ENCODE measurements at places on chromosomes 2 and 18.

GRCh38 chr2:176454893-176455815 lies 185.9 kb downstream of the MTX2 start:
- DNase-seq: peak; percentile 85

DNA sequence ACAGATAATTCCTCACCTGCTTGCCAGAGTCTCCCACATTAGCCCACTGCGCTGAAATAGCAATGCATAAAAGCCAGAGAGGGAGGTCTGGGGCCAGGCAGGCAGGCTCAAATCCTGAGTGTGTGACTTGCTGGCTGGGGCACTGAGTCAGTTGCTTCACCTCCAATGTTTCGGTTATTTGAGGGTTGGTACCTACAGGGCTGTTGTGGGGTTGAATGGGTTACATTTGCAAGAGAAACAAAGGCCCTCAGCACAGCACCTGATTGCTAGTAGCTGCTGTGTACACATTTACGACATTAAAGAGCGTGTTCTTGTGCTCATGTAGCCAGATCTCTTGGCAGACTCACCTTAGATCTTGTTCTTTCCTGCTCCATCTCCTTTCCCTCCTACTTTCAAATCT lies 34.1 kb upstream of the FAM110C start:
- DNase-seq: no peak

DNA sequence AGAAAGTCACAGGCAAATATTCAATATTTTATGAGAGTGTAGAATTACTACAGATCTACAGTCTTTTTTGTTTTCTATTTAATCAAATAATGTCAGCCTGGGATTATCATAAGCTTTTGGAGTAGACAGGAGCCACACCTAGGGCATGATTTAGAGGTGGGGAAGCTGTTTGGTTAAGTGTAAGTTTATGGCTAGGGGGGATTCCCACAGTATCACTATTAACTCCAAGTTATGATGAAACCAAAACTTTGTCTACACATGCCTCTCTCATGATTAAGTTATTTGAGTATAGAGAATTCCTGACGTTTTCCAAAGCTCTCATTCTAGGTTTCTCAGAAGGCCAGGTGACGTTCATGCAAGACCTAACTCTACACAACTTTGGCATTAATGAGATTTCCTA lies 2.1 kb downstream of the SERPINB10 start:
- DNase-seq: no peak

DNA sequence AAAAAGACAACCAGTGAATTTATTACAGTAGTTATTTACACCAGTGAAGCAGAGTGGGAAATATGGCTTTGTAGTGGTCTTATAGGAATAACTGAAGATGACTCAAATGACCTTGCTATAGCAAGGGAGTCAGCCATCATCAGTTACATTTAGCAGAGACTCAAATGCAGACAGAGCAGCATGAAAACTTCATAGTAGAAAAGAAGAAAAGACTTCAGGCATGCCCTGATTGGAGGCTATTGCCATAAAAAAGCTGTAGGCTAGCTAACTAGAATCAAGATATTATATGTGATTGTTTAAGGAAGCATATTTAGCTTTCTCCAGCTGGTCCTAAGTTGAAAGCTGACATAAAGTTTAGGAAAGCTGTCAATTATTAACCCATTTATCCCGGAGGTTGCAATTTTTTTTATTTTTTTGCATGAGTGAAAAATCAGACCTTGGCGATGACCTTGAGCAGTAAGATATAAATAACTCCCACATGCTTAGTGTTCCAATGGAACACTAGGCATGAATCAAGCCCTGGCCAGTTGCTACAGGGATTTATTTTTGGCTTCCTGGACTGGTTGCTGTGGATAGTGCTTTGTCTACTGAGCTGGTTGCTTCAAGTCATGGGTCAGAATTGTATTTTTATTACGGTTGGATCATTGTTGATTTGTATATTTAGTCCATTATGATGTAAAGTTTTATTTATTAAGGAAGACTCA lies 675.6 kb upstream of the VRK2 start:
- no peak for DNase-seq

DNA sequence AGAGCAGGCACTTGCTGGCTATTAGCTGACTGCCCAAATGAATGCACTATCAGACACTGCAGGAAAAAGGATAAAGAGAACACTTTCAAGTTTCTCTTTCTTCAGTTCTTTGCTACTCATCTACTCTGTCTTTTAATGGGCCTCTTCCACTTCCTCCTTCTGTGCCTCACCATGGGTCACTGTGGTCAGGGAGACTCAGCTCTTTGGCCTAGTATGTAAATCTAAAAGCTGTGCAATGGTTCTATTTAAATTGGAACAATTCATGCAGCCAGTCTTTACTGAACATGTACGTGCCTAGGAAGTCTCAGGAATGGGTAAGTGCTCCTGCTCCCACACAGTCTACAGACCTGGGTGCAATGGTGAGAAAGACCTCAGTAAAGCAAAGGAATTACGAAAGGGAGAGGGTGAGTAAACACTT lies 79.1 kb upstream of the DNMT3A start:
- DNase-seq: no peak

DNA sequence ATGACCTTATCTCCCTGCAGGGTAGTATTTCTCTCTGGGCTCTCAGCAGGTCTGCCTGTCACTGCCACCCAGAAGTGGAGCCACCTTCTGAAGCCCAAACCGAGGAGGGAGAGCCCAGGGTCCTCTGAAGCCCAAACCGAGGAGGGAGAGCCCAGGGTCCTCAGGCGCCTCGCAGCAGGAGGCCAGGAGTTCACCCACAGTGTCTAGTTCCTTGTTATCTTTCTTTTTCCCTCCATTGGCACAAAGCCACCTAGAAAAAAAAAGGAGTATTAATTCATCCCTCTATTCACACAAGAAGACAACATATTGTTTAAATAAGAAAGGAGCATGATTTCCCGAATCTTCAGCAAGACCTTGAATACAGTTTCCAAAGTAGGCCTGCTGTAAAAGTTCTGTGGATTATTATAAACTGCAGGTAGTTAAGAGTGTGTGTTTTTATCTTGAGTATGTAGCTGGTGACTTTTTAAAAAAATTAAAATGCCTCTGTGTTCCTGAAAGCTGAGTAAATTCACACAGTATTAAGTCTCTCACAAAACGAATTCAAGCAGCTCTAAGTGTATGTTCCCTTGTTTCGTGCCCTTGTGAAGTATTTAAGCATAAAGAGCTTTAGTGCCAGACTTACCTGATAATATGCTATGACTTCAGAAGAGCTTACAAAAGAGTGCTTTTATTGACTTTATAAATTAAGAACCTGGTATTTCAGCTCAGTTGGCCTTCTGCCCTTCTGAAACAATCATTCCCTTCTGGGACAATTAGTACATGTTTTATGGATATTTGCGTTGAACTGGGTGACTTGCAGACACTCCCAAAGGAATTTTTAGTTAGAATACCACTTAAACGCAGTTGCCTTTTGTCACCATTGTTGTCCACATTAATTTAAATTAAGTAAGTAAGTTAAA lies 11.7 kb upstream of the GRHL1 start:
- no peak for DNase-seq

DNA sequence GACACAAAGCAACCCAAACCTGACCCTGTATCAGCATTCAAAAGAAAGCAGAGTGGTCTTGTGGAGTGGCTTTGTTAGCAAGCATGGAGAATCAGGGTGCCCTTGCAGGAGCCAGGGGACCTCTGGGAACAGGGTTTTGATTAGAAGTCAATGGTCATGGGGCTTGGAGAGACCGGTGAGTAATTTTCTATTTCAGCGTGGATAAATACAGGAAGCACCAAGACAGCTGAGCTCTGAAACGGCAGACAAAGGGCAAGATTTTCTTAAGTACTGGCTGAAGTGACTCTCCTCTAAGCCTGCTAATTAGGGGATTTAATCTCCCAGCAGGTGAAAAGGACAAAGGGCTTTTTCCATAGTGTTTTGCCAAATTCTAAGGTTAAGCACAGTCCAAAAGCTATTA lies 78.0 kb upstream of the GAREM1 start:
- no peak for DNase-seq

DNA sequence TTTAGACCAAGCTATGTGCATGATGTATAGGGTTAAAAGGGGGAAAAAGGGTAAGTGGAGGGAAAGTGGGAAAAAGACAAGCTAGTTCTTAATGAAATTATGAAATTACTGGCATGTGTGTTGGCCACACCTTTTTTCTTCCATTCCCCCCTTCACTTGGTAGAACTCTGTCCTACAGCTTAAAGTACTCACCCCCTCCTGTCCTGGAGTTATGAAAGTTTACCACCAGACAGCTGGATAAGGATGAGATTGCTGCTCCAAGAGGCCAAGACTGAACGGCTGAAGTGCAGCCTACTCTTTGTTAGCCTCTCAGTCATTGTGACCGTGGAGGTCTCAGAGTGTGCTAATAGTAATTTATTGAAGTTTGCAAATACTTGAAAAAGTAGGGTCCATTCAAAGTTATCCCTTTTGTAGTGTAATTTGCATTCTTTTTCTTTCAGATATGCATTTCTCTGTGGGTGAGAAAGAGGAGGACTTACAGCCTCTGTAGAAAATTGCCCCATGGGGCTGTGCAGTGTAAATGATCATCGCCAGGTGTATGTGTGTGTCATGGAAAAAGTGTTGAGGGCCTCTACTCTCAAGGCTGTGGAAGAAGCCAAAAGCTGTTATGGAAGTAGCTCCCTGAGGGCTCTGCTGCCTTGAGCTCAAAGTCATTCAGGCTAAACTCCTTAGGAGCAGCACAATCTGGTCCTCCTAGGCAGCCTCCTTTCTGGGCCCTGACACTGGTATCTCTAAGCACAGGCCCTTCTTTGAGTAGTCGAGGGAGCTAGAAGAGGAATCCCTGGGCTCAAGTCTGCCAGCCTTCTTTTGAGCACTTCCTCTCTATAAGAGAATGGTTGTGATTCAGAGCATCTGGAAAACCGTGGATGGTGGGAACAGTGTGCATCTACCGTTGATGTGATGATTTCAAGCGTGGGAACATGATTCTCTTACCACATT lies 46.2 kb downstream of the LHCGR start:
- no peak for DNase-seq

DNA sequence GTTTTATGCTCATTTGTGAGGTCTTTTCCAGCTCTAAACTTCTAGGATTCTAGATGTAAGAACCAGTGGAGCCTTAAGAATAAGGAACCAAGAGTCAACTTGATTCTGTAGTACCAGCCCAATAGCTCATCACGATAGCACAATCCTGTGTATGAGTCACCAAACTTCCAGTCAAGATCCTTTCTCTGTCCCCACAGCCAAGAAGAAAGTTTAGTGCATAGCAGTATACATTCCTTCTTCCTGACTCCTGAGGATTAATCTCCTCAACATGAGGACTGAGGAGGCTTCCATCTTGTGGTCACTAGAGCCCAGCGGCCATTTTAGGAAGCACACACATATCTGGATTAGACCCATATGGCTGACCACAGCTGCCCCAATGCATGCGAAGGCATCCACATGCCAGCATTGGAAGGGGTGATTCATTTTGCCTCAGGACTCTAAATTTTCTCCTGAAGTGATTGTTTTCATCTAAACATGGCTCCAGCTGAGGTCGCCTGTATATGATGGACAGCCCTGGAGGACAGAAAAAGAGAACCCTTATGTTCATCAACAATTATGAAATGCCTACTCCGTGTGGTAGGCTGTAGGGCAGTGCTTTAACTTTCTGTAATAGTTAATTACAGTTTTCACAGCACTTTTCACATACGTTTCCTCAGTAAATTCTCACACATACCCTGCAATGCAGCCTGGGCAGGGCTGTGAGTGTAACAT lies 53.5 kb downstream of the RASGRP3 start:
- DNase-seq: no peak
